ENCODE measurements at places on chromosomes 11 and 22.

- DNase-seq, result no peak
Measured at GRCh38 chr22:20400606-20401375, 6.8 kb downstream of the ZNF74 start.

- DNase-seq, result peak; percentile 87
Measured at GRCh38 chr11:134139873-134140331, 71.0 kb downstream of the JAM3 start.

GRCh38 chr11:108654994-108655631 is 9.8 kb upstream of the DDX10 start:
- DNase-seq, result peak; percentile 64

- DNase-seq, result no peak
Measured at GRCh38 chr11:117818041-117818873, 6.3 kb downstream of the FXYD2 start.

- DNase-seq, result no peak
Measured at GRCh38 chr11:70682760-70683159, 284.4 kb downstream of the CTTN start.

DNA sequence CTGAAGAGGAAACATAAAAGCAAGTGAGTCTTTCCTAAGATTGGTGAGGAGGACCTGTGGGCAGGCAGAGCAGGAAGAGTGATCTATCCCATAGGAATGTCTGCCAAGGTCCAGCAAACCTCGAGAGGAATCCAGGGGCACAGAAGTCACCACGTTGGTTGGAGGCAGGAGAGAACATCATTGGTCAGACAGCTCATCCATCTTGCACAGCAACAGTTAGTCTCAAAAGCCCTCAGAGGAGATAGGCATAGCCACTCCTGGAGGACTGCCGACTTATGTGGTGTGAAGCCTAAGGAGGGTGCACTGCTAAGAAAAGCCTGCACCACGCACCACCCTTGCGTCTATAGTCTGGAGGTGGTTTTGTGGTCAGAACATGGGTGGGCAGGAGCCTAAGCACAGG is 109.1 kb downstream of the RASSF10 start:
- DNase-seq, result peak; percentile 91

DNA sequence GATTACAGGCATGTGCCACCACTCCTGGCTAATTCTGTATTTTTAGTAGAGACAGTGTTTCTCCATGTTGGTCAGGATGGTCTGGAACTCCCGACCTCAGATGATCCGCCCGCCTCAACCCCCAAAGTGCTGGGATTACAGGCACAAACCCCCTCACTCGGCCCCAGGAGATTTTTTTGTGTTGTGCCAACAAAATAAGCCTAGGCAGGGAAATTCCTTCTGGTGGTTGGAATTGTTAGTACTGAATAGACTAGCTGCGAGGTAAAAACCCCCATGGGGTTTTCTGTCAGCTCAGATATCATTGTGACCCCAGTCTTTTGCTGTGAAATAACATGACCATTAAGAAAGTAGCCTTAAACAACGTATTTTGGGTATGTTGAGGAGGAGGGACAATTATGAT is 144.9 kb downstream of the BCR start:
- no peak for DNase-seq

DNA sequence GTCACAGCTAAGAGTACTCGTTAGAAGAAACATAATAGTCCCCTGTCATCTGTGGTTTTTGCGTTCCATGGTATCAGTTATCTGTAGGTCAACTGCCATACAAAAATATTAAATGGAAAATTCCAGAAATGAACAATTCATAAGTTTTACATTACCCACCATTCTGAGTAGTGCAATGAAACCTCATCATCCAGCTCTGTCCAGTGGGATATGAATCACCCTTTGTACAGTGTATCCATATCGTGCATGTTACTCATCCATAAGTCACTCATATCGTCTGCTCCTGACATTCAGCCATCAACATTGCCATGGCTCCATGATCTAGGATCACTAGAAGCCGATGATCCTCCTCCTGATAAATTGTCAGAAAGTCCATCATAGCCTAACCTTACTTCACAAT is 174.9 kb upstream of the C11orf87 start:
- DNase-seq, result peak; percentile 25

GRCh38 chr11:12224537-12224893 is 114.1 kb downstream of the MICAL2 start:
- DNase-seq, result peak; percentile 44

GRCh38 chr11:62552485-62553079 is 6.0 kb upstream of the AHNAK start:
- DNase-seq, result no peak

DNA sequence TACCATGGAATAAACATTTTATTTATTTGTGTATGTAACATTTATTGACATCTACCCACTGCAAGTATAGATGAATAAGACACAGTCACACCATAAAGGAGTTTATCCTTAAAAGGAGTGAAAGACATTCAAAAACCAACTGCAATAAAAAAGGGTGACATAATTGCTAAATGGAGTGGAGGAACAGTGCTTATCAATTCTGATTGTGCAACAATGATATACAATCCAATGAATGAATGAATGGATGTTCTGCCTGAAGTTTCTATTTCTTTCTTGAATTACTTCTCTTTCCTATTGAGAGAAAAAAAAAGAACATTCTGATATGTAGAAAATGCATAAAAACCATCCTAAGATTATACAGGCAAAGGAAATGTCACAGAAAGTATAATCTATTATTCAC is 10.0 kb downstream of the MMP7 start:
- no peak for DNase-seq
